A549 treated with RU486 at 1 μM for 4 hours (cell line): ENCODE measurements at places on chromosomes 7 and 10. TPM values are rescaled to one million over a fixed set of nuclear protein-coding genes. Genes with fewer than 3 reads are reported as not detected.

The EMX2 gene
- total RNA-seq = not detected in 5 replicates

The GLI3 gene
- 0.15 to 0.47 TPM (median 0.21 TPM) in 5 replicates for total RNA-seq

The PNLIP gene
- total RNA-seq = not detected in 5 replicates

The WDR86 gene
- total RNA-seq = 0.18 to 0.22 TPM (median 0.19 TPM) in 3 of 5 replicates, not detected in the others

The ITGA8 gene
- not detected in 5 replicates for total RNA-seq

The HHEX gene
- 12.5 to 16.8 TPM (median 15.9 TPM) in 5 replicates for total RNA-seq

The DNAJB12 gene
- total RNA-seq = 30.3 to 34.4 TPM (median 32.6 TPM) in 5 replicates

The PLXNA4 gene
- 1.2 to 1.7 TPM (median 1.6 TPM) in 5 replicates for total RNA-seq

The TLL2 gene
- total RNA-seq = 0.04 to 0.17 TPM (median 0.09 TPM) in 5 replicates

The CTAGE8 gene
- 0.12 TPM in 1 of 5 replicates, not detected in the others for total RNA-seq

The CYP2C18 gene
- 0.07 to 0.17 TPM (median 0.16 TPM) in 3 of 5 replicates, not detected in the others for total RNA-seq

The ACTL6B gene
- not detected in 5 replicates for total RNA-seq

The PHKG1 gene
- 0.21 to 0.61 TPM (median 0.44 TPM) in 5 replicates for total RNA-seq

The OPN4 gene
- not detected in 5 replicates for total RNA-seq

The SHH gene
- total RNA-seq = 1.4 to 3.5 TPM (median 2.4 TPM) in 5 replicates

The PHYH gene
- 29.2 to 34.4 TPM (median 31.8 TPM) in 5 replicates for total RNA-seq

The OR6V1 gene
- not detected in 5 replicates for total RNA-seq

The ELMO1 gene
- 1.7 to 2.9 TPM (median 2.2 TPM) in 5 replicates for total RNA-seq

The NUDT13 gene
- 1.8 to 3.0 TPM (median 2.3 TPM) in 5 replicates for total RNA-seq

The CDC14C gene
- not detected in 5 replicates for total RNA-seq

The ACBD7 gene
- 0.68 to 1.3 TPM (median 0.87 TPM) in 5 replicates for total RNA-seq

The HOXA5 gene
- 2.8 to 7.5 TPM (median 6.6 TPM) in 5 replicates for total RNA-seq

The DYNC1I1 gene
- 0.07 to 0.20 TPM (median 0.16 TPM) in 3 of 5 replicates, not detected in the others for total RNA-seq

The SRGN gene
- 57.9 to 81.0 TPM (median 60.8 TPM) in 5 replicates for total RNA-seq

The UNCX gene
- 0.06 to 0.09 TPM (median 0.08 TPM) in 4 of 5 replicates, not detected in the other for total RNA-seq

The RNF133 gene
- not detected in 5 replicates for total RNA-seq

The METTL27 gene
- total RNA-seq = 7.2 to 11.6 TPM (median 9.1 TPM) in 5 replicates

The ACSM6 gene
- not detected in 5 replicates for total RNA-seq

The COPS6 gene
- total RNA-seq = 149 to 206 TPM (median 179 TPM) in 5 replicates

The HDAC9 gene
- 0.15 to 0.38 TPM (median 0.22 TPM) in 5 replicates for total RNA-seq

The LRRC4 gene
- total RNA-seq = not detected in 5 replicates

The MYO3A gene
- not detected in 5 replicates for total RNA-seq

The EBLN1 gene
- 0.10 to 0.13 TPM in 2 of 5 replicates, not detected in the others for total RNA-seq

The LAMB4 gene
- total RNA-seq = 0.07 to 0.57 TPM (median 0.22 TPM) in 4 of 5 replicates, not detected in the other

The LDB3 gene
- total RNA-seq = 0.05 to 0.06 TPM (median 0.05 TPM) in 3 of 5 replicates, not detected in the others

The CDNF gene
- 0.28 to 1.1 TPM (median 0.88 TPM) in 5 replicates for total RNA-seq

The MET gene
- 57.3 to 103 TPM (median 96.4 TPM) in 5 replicates for total RNA-seq

The PALD1 gene
- total RNA-seq = 5.0 to 7.9 TPM (median 7.1 TPM) in 5 replicates

The LBX1 gene
- total RNA-seq = not detected in 5 replicates

The MYL7 gene
- 1.2 TPM in 1 of 5 replicates, not detected in the others for total RNA-seq

The STAG3 gene
- 0.10 to 0.50 TPM (median 0.20 TPM) in 4 of 5 replicates, not detected in the other for total RNA-seq

The TWIST1 gene
- total RNA-seq = 3.2 to 4.8 TPM (median 3.7 TPM) in 5 replicates

The TFR2 gene
- 2.0 to 3.3 TPM (median 3.0 TPM) in 5 replicates for total RNA-seq

The RGR gene
- total RNA-seq = not detected in 5 replicates

The ANKRD61 gene
- 0.50 to 0.69 TPM (median 0.54 TPM) in 5 replicates for total RNA-seq

The CCL26 gene
- total RNA-seq = 8.2 to 14.4 TPM (median 9.9 TPM) in 5 replicates

The TUBAL3 gene
- 0.13 to 0.48 TPM (median 0.29 TPM) in 5 replicates for total RNA-seq

The CEP41 gene
- 11.6 to 13.8 TPM (median 13.3 TPM) in 5 replicates for total RNA-seq

The HOXA2 gene
- total RNA-seq = 0.77 to 1.4 TPM (median 0.98 TPM) in 5 replicates

The FIS1 gene
- total RNA-seq = 120 to 145 TPM (median 139 TPM) in 5 replicates
